Activated CD4-positive, alpha-beta T cell treated with anti-CD3 and anti-CD28 coated beads, Interleukin-2, amount 50 U/mL, for 24 hours (primary cell): ENCODE measurements at places on chromosomes 12 and 14.

- no peak for DNase-seq
These were observed 21.0 kb downstream of the CFAP54 start for GRCh38 chr12:96510306-96510764.

- no peak for DNase-seq
These were observed 44.6 kb downstream of the MSRB3 start for GRCh38 chr12:65323070-65323469.

GRCh38 chr14:52974406-52974805 lies 23.6 kb upstream of the FERMT2 start:
- DNase-seq, result no peak

DNA sequence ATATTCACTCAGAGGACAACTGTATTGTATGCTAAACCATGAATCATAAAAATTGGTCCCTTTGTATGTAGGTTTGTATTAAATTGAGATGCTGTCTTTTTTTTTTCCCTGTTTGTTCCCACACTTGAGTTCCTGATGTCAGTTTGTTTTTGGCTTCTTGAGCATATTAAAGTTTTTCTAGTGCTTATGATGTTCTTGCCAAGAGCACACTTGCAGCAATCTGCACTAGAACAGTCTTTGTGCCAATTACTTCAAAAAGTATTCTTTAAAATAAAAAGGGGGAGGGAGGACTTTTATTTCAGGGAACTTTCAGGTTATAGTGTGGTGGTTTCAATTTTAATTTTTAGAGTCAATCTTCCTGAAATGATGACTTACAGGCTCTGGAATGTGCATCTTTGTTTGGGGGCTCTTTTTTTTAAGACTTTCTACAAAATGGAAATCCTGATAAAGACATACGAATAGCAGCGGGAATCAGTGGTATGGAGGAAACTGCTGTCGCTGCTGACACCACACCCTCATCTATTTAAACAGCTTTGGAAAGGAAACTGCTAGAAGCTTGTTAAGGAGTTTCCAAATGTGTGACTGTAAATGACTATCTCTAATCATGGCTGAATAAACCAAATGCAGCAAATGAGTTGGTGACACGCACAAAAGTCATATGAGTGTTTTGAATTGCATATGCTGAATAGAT lies 188.6 kb downstream of the EGLN3 start:
- DNase-seq, result no peak

GRCh38 chr12:75568393-75568792 lies 57.0 kb upstream of the KRR1 start:
- DNase-seq, result no peak

DNA sequence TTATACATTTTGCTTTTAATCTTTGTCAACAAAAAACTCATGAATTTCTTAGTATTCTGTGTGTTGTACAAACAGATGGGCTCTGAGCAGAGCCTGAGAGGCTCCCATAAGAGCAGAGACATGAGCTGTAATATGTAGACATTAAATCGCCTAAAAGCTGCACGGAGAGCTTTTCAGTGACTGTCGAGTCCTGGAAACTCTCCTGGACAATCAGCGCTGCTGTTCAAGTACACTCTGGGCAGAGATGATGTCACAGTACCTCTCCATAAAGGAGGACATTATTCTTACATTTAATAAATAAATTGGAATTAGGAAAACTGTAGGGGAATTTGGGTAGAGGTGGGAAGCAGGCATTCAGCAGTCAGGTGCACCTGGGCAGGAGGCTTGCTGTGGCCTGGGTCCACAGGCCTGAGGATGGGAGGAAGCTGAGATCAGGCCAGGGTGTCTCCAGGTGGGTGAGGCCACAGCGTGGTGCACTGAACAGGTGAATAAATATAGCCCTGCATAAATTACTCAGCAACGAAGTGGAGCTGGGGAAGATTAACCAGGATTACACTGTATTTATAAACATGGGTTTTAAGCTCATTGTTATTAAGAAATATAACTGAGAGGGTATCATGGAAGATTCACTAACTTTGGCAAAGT lies 13.3 kb upstream of the TCL1A start:
- no peak for DNase-seq

DNA sequence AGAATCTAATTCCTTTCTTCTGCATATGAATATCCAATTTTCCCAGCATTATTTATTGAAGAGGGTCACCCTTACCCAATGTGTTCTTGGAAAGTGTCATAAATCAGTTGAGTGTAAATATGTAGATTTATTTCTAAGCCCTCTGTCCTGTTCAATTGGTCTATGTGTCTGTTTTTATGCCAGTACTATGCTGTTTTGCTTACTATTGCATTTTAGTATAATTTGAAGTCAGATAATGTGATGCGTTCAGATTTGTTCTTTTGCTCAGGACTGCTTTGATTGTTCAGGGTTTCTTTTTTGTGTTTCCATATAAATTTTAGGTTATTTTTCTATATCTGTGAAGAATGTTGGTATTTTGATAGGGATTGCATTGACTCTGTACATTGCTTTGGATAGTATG lies 420.4 kb upstream of the MIS18BP1 start:
- DNase-seq, result no peak

- DNase-seq, result no peak
These were observed 1127.0 kb downstream of the GALC start for GRCh38 chr14:86865934-86866333.

GRCh38 chr14:89206389-89207031 lies 210.5 kb downstream of the FOXN3 start:
- DNase-seq, result no peak

- no peak for DNase-seq
These were observed 679 bp downstream of the BDKRB2 start for GRCh38 chr14:96205059-96205977.

DNA sequence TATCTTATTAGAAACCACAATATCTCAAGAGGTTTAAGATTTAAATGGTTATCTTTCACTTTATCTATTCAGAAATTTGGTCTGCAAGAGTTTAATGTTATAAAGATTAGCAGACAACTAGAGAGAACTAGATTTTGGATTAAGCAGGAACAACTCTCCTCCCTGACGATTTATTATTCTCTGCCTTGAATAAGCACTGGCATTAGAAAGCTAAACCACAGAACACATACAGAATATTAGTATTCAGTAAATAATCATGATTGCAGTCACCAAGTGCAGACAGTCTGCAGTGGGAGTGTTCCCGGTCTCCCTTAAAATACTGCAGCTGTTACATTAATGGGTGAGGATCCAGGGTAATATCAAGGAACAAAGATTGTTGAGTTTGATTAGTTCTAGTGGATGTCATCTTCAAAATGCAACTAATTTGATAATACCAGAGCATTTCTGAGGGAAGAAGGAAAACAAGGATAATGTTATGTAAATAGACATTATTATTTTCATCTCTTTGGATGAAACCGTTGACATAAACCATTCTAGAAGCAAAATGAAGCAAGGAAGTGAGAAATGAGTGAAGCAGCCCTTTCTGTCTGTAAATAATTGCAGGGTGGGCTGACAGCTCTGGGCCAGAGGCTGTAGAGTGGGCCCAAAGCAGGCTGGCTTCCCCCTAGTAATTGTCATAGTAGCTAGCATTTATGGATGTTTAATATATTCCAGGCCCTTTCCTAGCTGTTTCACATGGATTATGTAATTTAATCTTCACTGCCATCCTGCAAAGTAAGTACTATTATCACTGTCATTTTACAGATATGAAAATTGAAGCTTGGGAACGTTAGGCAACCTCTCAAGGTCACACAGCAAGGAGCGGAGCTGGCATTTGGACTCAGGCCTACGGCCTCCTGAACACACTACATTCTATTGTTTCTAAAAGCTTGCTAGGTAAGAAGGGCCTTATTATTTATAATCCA lies 79.4 kb downstream of the DYRK2 start:
- no peak for DNase-seq

DNA sequence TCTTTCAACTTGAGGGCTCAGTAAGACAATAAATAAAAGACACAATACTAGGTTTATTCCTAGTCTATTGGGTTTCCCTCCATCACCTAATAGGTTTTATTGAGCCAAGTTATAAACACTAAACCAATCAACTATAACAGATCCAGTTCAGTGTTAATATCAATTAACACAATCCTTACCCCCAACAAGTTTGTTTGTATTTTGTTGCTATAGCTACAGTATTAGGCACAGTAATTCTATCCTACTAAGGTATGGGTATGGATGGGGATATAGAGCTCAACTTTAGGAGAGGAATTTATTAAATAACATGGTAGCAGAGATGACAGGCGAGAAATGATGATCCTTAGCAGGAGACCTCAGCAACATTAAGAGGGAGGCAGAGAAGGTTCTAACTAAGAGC lies 13.3 kb downstream of the PPP4R3A start:
- DNase-seq, result no peak

GRCh38 chr12:12641650-12642049 lies 30.0 kb downstream of the CREBL2 start:
- DNase-seq, result no peak

DNA sequence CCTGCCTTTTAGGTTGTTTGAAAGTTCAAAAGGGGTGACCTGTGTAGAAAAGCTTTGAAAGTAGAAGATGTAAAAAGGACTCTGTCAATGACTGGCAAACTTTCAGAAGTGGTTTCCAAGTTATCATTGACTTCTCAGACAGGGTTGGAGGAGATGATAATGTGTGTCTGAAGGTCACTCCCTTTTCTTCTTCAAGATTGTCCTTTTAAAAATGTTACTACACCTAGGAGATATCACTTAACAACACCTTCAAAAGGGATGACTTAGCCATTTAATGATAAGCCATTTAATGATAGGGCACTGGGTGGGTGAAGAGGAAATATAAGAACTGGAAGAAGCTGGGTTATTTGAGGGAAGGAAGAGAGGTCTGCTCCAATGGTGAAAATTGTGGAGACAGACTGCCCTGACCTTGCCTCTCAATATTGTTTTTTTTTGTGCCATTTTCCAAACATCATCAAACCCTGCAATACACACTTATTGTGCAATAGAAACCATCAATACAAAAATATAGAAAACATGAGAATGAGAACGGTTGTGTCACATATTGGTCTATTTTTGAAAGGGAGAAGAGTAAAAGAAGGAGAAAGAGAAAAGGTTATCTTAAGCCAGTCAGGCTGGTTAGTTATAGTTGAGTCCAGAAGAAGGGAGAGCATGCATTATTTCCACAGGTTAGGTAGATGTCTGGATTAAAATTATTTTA lies 38.8 kb downstream of the BEST3 start:
- DNase-seq, result no peak

- no peak for DNase-seq
These were observed 92.9 kb upstream of the DIO2 start for GRCh38 chr14:80304125-80304766.

- no peak for DNase-seq
These were observed 18.4 kb downstream of the FAR2 start for GRCh38 chr12:29167445-29167844.

DNA sequence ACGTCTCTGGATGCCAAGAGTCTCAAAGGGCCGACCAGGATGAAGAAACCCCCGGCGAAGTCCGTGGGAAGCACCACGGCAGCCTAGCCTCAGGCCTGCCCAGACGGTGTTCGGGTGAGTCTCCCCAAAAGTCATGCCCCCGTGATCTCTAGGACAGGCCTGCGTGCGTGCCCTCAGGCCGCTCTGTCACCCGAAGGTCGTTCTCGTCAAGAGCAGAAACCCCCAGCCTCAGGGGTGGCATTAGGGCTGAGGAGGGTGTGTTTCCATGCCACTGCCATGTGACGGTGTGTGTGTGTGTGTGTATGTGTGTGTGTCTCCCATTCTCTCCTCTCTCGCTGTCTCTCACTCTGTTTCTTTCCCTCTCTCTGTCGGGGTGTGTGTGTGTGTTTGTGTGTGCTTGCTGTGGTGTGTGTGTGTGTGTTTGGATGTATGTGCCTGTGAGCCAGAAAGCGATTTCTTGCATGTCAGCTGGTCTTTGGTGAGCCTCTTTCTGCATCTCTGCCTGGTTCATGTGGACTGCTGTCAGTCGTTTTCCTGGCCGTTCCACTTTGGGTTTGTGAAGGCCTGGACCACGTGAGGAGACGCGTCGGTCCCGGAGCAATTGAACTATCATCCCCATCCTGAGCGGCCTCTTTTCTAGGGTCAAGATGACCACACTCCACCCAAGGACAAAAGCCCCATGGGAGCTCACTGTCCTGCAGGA lies 772.5 kb upstream of the ALG10B start:
- no peak for DNase-seq

GRCh38 chr14:90384543-90384911 lies 12.3 kb upstream of the CALM1 start:
- DNase-seq, result peak; percentile 29

DNA sequence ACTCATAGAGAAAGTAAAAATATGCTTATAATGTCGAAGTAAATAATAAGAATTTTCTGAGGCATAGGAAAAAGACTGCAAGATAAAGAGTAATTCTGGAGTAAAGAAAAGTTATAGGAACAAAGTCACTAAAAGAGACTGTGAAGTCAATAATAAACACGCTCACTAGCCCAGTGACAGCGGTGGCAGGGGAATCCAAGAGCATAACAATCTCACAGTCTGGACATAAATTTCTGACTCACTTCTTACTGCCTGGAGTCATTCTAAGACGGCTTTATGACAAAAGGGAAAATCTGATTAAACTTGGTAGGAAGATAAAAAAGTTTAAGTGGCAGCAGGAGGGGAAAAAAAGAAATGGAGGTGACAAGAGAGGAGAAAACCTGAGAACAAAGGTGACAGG lies 56.4 kb upstream of the GRIP1 start:
- DNase-seq, result no peak

GRCh38 chr12:6334940-6335450 lies 6.9 kb downstream of the TNFRSF1A start:
- no peak for DNase-seq

DNA sequence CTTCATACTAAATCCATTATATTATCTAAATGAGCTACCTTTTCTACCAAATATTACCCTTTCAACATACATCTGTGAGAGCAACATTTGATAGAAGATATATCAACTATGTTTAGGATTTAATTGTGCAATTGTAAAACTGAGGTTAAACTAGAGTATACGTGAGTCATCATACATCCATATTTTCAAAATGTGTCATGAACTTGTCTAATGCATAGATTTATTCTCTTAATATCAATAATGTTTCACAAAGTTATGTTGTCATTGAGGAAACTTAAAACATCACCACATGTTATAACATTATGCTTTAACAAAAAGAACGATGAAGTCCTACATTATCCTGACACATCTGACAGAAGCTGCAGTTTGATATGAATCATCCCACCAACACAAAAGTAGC lies 645.5 kb upstream of the NOVA1 start:
- DNase-seq, result no peak

DNA sequence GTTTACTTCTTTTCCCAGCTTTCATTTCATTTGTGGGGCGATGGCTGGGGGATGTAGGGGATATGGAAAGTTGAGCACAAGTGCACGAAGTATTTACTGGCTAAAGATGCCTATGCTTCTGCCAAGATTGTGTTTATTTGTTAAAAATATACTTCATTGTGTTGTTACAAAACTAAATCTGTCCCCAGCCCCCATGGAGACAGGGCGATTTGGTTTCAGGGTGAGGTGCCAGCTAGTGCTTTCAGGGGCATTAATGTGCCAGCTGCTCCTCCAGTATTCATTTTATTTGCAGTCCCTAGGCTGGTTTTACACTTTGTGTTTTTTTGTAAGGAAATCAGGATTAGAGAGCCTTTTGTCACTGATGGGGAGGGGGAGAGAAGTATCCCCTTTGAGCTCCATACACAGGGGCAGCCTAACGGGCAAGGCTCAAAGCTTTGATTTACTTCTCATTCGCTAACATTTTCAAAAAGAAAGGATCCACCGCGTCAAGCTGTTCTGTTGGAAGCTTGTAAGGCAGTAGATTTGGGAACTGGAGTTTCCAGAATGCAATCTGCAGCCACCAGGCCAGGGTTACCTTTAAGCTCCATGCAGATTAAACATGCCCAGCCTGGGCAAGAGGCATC lies 198.7 kb upstream of the PLEKHG7 start:
- no peak for DNase-seq
